ENCODE measurements at places on chromosomes 5 and 9. TPM values are rescaled to one million over a fixed set of nuclear protein-coding genes. Genes with fewer than 3 reads are reported as not detected.

The RFK gene
- total RNA-seq, result 19.0 TPM

DNA sequence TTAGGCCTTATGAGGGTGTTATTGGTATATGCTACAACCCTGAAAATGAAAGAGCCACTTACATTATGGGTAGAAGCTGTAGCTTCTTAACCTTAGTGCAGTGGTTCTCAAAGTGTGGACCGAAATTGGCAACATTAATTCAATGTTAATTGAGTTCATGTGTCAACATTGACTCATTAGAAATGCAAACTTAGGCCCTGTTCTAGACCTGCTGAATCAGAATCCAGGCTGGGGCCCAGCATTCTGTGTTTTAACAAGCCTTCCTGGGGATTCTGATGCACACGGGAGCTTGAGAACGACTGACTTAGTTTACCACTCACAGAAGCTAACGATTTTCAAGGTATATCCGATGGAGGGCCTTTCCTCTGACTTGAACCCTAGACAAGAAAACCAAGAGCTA, 7.3 kb downstream of the VLDLR start:
- no peaks in the 10 kb centered on the region for H3K36me3 ChIP-seq
- peaks cover under 1% of the 10 kb centered on the region for H3K27me3 ChIP-seq
- no peak overlapping the region for H3K4me3 ChIP-seq

DNA sequence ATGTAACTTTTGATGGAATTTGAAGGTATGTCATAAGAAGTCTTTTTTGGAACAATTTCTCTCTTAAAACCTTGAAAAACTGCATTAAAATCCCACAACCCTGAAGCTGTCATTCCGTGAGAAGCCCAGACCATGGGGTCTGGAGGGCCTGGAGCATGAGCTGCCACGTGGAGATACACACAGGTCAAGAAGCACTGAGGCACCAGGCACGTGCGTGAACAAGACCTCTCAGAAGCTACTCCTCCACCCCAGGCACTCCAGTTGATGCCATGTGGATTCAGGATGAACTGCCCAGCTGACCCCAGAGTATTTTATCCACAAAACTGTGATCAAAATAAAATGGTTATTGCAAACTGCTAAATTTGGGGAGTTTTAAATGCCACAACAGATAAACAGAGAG, 227.5 kb upstream of the BRINP1 start:
- DNase-seq, result no peak
- H3K4me3 ChIP-seq, result no peak overlapping the region
- H3K36me3 ChIP-seq, result no peaks in the 10 kb centered on the region
- no peak overlapping the region for H3K27ac ChIP-seq
- H3K27me3 ChIP-seq, result no peaks in the 10 kb centered on the region

DNA sequence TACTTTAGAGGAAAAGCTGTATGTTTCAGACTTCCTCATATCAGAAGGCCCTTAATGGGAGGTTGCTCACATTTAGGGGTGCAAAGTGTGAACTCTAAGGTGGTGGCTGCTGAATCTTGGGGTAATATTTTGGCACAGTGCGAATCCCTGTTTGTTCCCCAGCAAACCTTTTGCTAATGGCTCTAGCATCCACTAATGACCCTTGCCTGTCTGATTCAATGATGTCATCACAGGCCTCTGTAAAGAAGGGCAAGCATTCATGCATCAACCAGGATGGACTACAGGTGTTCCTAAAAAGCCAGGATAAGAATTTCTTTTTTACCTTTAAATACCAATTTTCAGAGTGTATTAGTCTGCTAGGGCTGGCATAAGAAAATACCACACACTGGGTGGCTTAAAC, 20.4 kb downstream of the TMEM171 start:
- no peaks in the 10 kb centered on the region for H3K27me3 ChIP-seq
- no peaks in the 10 kb centered on the region for H3K4me1 ChIP-seq
- no peaks in the 10 kb centered on the region for H3K36me3 ChIP-seq
- H3K27ac ChIP-seq, result no peak overlapping the region
- no peak overlapping the region for H3K4me3 ChIP-seq

The DOK3 gene
- total RNA-seq, result 11.1 TPM

- H3K4me1 ChIP-seq, result peaks cover 19% of the 10 kb centered on the region
- H3K36me3 ChIP-seq, result no peaks in the 10 kb centered on the region
- no peak overlapping the region for H3K4me3 ChIP-seq
These were observed 101.6 kb upstream of the MAP1B start for GRCh38 chr5:72005671-72006070.

- H3K36me3 ChIP-seq, result no peaks in the 10 kb centered on the region
- no peak overlapping the region for H3K4me3 ChIP-seq
- peaks cover 26% of the 10 kb centered on the region for H3K4me1 ChIP-seq
- no peak for DNase-seq
- no peaks in the 10 kb centered on the region for H3K27me3 ChIP-seq
- H3K27ac ChIP-seq, result no peak overlapping the region
These were observed 36.4 kb downstream of the RETREG1 start for GRCh38 chr5:16580382-16580781.

GRCh38 chr5:76622076-76622475, 1.1 kb downstream of the F2RL2 start:
- H3K4me3 ChIP-seq, result no peak overlapping the region
- H3K36me3 ChIP-seq, result no peaks in the 10 kb centered on the region
- H3K27ac ChIP-seq, result no peak overlapping the region
- H3K27me3 ChIP-seq, result no peaks in the 10 kb centered on the region
- H3K4me1 ChIP-seq, result peaks cover 21% of the 10 kb centered on the region

The FOXD4L4 gene
- total RNA-seq, result not detected

DNA sequence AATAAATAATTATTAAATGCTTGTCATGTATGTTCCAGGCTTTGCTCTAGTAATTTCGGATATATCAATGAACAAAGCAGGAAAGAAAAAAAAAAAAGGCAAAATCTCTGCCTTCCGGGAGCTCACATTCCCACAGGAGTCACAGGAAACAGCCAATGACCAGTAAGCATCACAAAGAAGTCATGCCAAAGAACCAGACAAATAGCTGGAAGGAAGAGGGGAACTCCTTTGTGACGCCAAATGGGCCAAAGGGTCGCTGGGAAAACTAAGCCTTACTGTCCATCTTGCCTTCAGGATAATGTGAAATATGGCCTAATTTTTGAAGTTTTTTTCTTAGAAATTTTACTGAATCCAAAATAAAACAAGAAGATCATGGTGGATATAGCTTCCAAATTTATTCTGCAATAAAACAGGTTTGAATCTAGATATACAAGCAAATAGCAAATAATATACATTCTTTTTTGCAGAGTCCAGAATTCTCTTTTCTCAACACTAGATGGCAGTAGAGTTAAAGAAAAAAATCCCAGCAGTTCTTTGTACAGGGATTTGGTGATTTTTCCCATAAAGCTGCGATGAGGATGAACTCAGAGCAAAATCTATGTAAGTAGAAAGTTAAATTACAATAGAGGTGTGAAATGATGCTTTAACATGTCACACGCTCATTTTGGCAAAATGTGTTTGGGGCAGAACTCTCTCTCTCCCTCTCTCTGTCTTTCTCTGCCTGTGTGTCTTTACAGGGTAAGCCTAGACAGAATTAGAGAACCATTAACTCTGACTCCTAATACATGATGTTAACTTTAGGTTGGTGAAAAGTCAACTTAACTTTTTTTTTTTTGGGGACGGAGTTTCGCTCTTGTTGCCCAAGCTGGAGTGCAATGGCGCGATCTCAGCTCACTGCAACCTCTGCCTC, 60.0 kb upstream of the TUT7 start:
- peak; percentile 52 for DNase-seq
- H3K36me3 ChIP-seq, result no peaks in the 10 kb centered on the region
- no peak overlapping the region for H3K27ac ChIP-seq
- no peak overlapping the region for H3K4me3 ChIP-seq

DNA sequence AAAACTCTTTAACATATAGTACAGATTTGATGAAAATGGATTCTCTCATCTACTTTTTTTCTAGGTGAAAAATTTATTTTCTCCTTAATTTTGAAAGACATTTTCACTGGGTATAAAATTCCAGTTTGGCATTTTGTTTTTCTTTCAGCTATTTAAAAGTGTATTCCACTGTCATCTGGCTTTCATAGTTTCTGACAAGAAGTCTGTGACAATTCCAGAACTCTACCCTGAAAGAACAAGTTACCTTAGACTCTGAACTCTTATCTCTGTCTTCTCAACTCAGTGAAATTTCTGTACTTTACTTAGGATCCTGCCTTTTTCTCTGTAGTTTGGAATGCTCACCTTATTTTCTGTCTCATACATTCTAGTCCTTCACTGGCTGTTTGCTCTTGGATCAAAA, 161.7 kb downstream of the RANBP17 start:
- H3K36me3 ChIP-seq, result no peaks in the 10 kb centered on the region
- no peaks in the 10 kb centered on the region for H3K4me1 ChIP-seq
- H3K27me3 ChIP-seq, result no peaks in the 10 kb centered on the region
